ENCODE measurements at places on chromosomes 5 and 9.

DNA sequence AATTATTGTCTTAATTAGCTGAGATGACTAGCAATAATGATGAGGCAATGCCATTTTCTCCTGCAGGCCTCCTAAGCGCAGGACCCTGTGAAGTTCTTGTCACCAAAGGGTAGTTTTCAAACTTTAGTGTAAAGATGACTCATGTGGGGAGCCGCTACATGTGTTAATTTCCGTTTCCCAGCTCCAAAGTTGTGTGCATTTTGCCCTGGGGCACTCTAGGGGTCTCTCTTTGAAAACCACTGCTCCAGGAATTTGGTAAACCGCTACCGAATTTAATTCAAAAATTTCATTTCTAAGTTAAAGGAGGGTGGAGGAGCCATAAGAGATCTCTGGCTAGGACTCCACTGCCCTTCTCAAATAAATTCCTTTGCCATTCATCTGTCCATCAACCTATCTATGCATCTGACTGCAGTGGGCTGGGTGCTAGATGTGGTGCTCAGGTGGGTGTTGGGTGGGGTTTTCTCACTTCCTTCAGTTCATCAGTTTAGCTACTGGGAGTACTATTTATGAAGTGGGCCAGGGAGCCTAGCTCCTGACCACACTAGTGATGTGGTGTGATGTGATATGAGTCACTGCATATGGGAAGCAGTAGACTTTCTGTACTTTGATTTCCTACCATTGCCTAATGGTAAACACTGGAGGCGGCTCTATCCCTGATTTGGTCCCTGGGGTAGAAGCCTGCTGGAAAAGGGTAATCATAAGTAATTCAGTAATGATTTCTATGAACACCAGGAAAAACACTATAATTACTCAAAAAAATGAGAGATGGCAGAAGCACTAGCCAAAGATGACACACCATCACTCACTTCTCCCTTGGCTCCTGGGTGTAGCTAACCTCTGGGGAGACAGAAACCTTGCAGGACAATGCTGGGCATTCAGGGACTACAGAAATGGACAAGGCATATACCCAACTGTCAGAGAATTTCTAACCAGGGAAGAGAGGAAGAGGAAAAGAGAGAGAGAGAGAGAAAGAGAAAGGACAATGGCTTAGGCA lies 4.0 kb upstream of the ZSWIM6 start:
- peak; percentile 76 for DNase-seq

- no peak for DNase-seq
Measured at GRCh38 chr9:77510666-77511065, 137.5 kb downstream of the GNA14 start.

DNA sequence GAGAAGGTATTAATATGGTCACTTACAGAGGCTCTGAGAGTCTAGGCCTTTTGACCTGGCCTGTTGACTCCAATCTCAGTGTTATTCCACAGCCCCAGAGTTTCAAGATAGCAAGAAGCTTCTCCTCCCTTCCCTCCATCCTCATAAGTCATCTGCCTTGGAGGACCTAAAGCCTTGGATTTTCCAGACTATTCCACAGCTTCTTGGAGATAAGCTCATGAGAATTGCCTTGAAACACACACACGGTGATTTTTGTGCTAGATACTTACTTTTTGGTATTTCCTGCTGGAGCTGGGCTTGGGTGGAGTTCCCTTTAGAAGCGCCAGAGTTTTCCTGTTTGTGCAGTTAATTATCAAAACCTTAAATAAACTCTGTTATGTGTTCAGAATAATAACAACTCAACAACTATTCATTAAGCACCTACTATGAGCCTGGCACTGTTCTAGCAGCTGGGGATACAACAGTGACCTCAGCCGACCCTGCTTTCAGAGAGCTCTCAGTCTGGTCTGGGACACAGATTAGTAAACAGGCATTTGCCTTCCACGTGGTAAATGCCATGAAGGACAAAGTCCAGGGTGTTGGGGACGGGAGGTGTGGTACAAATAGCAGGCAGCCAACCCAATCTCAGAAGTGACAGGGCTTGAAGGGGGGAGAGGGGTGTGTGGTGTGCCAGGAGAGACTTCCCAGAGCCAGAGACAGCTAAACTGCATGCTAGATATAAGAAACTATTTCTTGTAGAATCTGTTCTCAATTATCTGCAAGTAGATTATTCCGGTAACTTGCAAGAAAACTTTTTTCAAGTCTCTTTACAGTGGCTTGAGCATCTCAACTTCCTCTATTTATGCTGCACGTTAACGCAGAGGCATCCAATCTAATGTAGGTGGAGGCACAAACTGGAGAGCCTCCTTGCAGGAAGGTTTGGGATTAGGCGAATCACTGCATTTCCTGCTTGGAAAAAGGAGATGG lies 55.9 kb upstream of the KLF9 start:
- no peak for DNase-seq

- no peak for DNase-seq
Measured at GRCh38 chr5:65914641-65915196, 11.7 kb upstream of the ERBIN start.

- DNase-seq: no peak
Measured at GRCh38 chr9:79812099-79812498, 240.3 kb downstream of the TLE4 start.

Measured in MV-4-11 (cell line).